ENCODE measurements at places on chromosomes 12 and 14.

- DNase-seq, result no peak
Observed at GRCh38 chr12:62865065-62865464, 69.9 kb downstream of the PPM1H start.

DNA sequence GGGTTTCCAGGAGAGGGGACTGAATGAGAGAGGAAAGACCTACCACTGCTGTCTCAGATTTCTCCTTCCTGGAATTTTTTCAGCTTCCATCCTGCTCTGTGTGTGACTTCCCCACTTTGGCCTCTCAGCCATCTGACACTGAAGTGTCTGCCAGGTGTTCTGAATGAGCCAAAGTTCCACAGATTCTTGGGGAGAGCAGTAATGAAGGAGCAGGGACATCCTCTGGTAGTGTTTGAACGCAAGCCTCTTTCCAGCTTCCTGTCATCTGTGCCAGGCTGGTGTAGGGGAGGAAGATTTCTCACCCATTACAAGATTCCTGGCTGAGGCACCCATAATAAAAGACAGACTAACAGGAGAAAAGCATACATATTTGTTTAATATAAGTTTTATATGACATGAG is 141.7 kb upstream of the NRXN3 start:
- no peak for DNase-seq

GRCh38 chr14:39681782-39682399 is 249.7 kb upstream of the FBXO33 start:
- no peak for DNase-seq

- peak; percentile 6 for DNase-seq
Observed at GRCh38 chr12:29782285-29782870, 1.4 kb downstream of the TMTC1 start.

- no peak for DNase-seq
Observed at GRCh38 chr12:131420867-131421447, 289.9 kb upstream of the SFSWAP start.

- DNase-seq, result no peak
Observed at GRCh38 chr14:68823434-68824206, 30.8 kb upstream of the ZFP36L1 start.

DNA sequence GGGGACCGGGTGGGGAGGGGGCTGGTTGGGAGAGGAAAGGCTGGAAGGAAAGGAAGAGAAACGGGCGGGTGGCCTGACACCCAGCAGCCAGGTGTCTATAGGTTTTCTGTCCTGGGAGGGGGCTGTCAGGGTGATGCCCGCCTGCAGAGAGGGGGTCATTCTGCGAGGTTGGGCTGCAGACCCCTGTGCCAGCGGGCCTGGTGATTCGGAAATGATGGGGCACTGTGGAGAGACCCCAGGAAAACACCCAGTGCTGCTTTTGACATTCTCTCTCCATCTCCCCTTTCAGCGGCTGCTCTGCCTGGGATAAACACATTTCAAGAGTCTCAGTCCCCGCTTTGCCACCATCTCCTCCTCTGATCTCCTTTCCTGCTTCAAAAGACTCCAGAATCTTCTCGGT is 168.5 kb upstream of the RTL1 start:
- no peak for DNase-seq

DNA sequence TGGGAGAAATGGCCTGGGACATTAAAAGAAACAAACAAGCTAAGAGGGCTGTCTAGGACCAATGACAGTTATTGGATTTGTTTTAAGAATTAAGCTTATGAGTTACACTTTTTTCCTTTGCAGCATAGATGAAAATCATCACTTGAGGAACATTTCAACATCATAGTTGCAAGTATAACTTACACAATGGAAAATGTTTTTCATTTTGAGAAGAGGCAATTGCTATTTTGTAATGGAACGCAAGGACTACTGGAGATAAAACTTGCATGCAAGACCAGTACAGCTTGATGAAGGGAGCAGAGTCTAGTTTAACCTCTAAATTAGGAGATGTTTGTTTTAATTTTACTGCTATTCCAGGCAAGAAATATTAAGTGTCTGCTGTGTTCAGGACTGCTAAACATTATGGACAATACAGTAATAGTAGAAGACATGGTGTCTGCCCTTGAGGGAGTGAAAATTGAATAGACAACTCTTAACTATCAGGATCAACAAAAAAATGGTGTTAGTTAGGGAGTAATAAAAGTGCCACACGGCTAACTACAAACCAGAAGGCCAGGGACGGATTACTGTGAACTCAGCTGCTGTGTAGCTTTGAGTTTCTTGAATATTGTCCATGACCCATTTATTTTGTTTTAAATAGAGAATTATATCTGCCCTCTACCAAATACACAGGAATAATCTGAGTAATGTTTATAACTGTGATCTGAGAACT is 374.5 kb downstream of the RAD51B start:
- no peak for DNase-seq

DNA sequence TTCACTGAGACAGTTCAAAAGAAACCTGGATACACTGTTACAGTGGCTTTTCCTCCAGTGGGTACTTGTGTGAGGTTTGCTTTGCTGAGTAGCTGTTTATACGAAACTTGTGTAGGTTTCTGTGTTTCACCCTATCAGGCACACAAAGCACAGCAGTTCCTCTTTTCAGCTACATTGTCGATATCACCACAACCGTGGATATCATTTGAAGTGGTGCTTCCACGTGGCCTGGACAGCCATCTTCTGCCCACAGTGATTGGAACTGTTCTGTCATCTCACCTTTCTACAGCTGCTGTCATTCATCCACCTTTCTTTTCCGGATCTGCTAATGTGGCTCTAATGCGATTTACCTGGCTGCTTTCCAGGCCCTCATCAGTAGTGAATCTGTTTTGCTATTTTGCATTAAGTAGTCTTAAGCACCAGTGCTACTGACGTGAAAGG is 368.8 kb downstream of the SYT1 start:
- peak; percentile 84 for DNase-seq

GRCh38 chr14:80575763-80576162 is 364.5 kb upstream of the DIO2 start:
- DNase-seq, result no peak

GRCh38 chr12:52667931-52668330 is 12.3 kb downstream of the KRT1 start:
- no peak for DNase-seq

- no peak for DNase-seq
Observed at GRCh38 chr12:45357539-45358417, 141.9 kb downstream of the ANO6 start.

DNA sequence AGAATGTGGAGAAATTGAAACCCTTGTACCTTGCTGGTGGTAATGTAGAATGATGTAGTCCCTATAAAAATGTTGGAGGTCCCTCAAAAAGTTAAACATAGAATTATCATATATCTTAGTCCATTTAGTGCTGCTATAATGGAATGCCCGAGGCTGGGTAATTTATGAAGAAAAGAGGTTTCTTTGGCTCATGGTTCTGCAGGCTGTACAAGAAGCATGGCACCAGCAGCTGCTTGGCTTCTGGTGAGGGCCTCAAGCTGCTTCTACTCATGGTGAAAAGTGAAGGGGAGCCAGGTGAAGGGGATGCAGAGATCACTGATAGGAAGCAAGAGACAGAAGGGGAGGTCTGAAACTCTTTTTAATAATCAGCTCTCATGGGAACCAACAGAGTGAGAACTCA is 233.9 kb downstream of the ADGRD1 start:
- DNase-seq, result no peak

DNA sequence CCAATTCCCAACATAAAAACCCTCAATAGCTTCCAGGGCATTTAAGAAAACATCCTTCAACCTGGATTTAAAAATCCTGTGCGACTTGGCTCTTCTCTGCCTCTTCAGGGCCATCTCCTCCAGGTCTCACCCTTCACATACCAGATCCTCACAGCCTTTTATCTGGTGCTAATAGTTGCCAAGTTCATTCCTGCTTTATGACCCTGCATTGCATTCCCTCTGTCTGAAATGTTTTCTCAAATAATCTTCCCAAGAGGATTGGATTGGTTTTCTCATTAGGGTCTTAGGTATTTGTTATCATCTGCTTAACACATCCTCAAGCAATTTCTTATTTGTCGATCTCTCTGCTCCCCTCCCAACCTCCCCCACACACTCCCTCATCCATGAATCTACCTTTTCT is 832.0 kb downstream of the GALC start:
- no peak for DNase-seq

GRCh38 chr12:123058481-123058880 is 78.0 kb downstream of the ARL6IP4 start:
- peak; percentile 98 for DNase-seq

DNA sequence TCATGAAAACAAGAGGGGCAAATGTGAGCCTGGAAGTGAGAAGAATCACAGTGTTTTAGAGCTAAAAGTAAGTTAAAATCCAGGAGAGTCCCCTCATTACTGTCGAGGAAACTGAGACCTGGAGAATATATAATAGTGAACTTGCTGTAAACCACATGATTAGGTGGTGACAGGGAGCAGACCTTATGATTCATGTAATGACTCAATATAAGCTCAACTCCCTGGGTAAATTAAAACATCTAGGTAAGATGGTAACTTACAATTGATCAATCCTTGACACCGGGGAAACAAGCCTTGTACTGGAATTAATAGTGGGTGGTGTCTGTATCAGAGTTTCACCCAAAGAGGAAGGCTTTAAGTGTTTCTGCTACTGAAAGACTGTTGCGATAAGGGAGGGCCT is 269.3 kb downstream of the SNAPC1 start:
- no peak for DNase-seq

GRCh38 chr12:9872742-9873141 is 3.6 kb upstream of the CLEC2B start:
- no peak for DNase-seq

- no peak for DNase-seq
Observed at GRCh38 chr14:92105893-92106142, 564 bp downstream of the ATXN3 start.

DNA sequence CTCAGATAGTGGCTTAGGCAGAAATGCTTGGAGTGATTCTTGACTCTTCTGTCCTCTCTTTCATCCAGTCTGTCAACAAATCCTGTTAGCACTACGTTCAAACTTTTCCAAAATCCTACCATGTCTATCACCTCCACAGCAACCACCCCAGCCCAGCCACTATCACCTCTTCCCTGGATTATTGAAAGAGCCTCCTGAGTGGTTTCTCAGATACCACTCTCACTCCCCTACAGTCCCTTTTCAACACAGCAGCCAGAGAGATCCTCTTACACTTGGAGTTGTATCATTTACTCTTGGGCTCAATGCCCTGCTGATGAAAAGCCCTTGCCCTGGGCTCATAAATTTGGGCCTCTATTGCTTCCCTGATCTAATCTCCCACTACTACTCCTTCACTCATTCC is 218.9 kb downstream of the EXOC5 start:
- DNase-seq, result no peak

DNA sequence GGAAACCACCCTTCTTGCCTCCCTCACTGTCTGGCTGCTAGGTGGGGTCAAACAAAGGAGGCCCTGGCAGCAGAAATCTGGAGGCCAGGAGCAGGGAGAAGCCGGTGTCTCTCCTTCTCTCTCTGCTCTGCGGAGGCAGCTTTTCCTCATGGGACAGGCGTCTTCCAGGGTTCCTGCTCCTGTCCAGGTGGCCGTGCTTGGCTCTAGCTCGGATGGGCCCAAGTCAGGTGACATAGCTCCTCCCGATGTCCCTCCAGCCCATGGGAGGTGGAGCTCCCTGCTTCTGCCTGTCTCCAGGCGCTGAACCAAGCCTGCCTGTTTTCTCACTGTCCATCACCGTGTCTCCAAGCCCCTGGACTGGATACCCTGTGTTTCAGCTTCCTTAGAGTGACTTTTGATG is 30.5 kb upstream of the FZD10 start:
- DNase-seq, result no peak

GRCh38 chr12:108633534-108634248 is at the start of gene SELPLG:
SELPLG (minus strand) TSS chr12:108633894; CDS start chr12:108624307, 9,587 bp downstream.
- DNase-seq, result peak; percentile 75

DNA sequence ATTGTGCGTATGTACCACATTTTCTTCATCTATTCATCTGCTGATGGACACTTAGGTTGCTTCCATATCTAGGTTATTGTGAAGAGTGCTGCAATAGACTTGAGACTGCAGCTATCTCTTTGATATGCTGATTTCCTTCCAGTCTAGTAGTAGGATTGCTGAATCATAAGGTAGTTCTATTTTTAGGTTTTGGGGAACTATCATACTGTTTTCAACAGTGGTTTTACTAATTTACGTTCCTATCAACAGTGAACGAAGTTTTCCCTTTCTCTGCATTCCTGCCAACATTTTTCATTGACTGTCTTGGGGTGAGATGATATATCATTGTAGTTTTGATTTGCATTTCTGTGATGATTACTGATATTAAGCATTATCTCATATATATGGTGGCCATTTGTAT is 482.2 kb downstream of the SLC16A7 start:
- no peak for DNase-seq

DNA sequence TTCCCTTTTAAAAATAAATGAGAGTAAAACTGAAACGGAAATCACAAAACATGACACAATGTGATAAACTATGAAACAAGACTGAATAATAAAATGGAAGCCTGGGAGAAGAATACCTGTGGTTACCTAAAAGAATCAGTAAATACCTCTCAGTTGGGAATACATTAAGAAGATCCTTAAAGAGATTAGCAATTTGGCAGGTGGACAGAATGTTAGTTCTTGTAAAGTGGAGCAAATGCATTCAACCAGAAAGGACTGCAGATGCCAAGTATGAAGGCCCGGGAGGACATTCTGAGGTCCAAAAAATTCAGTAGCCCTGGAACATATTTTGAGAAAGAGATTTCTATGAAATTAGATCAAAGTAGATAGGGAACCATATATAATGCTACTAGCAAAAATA is 861.3 kb upstream of the SEL1L start:
- peak; percentile 26 for DNase-seq

DNA sequence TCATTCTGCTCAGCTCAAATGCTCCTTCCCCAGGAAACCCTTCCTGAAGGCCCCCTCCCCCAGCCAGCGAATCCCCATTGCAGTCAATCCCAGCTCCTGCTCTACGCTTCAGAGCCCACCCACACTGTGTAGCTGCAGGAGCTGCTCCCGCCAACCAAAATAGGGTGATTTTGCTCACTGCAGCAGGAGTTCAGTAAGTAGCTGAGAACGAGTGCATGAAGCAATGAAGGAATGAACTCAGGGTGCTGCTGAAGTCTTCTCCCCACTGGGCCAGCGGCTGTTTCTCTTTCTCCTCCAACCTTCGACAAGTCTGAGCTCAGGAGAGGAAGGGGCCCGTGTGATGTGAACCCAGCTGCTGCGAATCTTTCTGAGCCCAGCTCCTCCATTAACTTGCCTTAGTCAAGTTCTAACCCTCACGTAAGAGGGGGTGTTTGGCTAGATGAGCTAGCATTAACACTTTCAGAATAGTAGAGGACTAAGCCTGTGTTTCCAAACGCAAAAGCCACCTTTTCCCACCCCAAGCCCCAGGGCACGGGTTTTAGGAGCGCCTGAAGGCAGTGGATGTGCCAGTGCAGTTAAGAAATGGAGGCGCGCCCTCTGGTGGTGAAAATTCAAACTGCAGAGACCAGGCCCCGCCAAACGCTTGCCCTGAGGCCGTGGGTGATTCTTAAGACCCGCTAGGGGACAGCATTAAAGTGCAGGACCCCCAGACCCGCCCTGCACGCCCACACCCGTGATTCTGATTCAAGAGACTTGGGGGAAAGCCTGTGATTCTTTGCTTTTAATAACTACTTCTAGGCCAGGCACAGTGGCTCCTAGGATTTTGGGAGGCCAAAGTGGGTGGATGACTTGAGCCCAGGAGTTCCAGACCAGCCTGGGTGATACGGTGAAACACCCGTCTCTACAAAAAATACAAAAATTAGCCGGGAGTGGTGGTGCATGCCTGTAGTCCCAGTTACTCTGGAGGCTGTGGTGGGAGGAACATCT is 11.9 kb upstream of the SERPINA4 start:
- peak; percentile 4 for DNase-seq
